ENCODE measurements at places on chromosomes 13 and 19.

DNA sequence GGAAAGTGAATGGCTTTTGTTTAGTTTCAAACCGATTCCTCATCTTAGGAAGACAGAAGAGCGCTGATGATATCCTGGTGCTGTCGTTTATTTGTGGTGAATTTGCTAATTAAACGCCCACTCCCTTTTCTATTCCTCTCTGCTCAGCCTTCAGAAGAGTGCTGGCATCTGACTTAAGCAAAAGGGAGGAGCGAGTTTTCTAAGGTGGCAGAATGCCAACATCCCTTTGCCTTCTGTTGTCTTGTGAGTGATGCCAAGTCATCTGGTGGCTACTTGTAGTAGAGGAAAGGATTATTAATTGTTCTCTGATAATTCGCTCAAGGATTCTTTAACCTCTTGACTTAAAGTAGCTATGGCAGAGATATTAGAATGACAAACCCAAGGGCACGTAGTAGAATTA lies 68.1 kb downstream of the ERCC5 start:
- no peak for DNase-seq

DNA sequence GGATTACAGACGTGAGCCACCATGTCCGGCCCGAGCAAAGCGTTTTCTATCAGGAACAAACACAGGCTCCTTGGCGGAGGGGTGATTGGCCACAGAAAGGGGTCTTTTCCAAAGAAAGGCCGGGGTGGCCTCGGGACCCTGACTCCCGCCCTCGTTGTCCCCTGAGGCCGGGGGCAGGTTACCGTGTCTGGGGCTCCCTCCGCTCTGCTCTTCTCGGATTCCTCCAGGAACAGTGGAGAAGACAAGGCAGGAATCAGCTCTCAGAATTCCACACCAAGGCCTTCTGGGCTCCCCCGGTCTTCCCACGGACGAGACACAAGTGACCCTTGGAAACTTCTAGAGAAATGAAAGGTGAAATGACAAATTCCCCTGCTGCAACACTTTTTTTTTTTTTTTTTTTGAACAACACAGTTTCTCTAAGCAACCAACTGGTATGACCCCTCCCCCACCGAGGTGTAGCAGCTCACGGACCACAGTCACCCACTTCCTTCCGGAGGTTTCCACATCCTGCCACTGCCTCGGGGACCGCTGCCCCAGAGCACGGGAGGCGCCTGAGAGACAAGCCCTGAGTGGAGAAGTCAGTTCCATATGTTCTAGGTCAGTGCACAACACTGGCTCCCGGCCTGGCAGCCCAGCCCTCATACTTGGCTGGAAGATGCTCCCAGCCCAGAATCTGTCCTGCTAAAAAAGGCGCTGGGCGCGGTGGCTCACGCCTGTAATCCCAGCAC lies 11.0 kb downstream of the MOB3A start:
- no peak for DNase-seq

GRCh38 chr19:8206147-8207087 lies 2.8 kb upstream of the CERS4 start:
- no peak for DNase-seq

- no peak for DNase-seq
Measured at GRCh38 chr13:49214917-49215376, 5.2 kb upstream of the MLNR start.

DNA sequence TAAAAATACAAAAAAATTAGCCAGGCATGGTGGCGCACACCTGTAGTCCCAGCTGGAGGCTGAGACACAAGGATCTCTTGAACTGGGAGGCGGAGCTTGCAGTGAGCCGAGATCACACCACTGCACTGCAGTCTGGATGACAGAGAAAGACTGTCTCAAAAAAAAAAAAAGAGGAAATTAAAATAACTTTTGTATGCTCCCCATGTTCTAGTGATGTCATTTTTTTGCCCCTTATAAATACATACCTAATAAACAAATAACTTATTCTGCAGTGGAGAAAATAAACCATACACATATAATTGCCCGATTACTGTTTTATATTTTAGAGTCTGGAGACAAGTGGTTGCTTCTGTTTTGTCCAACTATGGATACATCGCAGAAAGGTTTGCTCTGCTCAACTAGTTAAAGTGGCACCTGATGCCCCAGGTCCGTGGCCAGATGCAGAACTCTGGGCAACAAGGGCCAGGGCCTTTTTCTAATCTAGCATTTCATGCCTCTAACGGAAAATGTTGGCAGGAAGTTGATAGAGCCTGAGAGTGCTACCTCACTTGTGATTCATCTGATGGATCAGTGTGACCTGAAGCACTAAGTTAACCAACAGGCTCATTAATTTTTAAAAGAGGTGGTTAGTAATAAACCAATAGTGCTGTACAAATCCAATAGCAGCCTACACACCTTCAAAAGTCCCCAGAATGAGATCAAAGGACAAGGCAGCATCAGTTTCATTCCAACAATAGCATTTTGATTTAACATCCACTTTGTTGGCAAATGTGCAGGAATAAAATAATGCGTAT lies 18.8 kb downstream of the UBE2L5 start:
- DNase-seq = no peak

DNA sequence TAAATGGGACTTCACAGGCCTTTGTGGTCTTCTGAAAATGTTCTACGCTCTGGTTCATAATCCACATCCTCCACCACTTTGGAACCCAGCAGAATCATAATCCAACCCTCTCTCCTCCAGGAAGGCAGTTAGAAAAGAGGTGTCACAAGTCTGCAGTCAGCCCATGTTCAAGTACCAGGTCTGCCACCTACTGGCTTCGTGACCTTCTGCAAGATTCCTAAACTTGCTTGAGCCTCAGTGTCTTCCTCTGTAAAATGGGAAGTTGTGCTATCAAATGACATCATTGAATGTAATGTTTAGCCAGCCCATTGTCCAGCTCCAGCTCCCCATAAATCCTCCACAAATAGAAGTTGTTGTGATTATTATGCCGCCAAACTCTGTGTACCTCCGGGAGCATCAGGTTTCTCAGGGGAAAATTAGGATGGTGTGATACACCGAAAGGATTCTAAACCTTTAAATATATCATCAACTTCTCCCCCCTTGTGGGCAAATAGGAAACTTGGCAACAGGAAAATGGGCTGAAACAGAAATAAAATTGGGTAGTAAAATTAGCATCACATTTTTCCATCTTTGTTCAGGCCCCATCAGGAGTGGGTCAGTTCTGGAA lies 109.7 kb downstream of the NUFIP1 start:
- DNase-seq = peak; percentile 22

DNA sequence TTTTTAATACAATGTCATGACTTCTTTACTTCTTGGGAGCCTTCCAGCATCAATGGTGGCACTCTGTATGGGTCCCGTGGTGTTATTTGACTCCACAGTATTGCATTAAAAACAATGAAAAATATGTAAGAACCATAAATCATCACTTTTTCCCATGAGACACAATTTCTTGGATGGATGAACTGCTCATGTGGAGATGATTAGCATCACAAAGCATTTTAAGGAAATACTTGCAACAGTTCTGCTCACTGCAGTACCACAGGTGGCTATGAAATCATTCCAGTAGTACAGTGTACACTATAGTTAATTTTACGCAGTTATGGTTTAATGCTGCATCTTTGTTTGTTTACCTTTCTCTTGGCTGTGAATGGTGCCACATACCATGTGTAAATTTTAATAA lies 37.2 kb upstream of the C1QTNF9B start:
- no peak for DNase-seq

GRCh38 chr19:15354566-15355296 lies 22.4 kb upstream of the BRD4 start:
- DNase-seq = no peak

- DNase-seq = no peak
Measured at GRCh38 chr13:50422181-50423148, 407.2 kb downstream of the KCNRG start.

GRCh38 chr19:19540715-19541515 lies 2.9 kb downstream of the CILP2 start:
- no peak for DNase-seq

DNA sequence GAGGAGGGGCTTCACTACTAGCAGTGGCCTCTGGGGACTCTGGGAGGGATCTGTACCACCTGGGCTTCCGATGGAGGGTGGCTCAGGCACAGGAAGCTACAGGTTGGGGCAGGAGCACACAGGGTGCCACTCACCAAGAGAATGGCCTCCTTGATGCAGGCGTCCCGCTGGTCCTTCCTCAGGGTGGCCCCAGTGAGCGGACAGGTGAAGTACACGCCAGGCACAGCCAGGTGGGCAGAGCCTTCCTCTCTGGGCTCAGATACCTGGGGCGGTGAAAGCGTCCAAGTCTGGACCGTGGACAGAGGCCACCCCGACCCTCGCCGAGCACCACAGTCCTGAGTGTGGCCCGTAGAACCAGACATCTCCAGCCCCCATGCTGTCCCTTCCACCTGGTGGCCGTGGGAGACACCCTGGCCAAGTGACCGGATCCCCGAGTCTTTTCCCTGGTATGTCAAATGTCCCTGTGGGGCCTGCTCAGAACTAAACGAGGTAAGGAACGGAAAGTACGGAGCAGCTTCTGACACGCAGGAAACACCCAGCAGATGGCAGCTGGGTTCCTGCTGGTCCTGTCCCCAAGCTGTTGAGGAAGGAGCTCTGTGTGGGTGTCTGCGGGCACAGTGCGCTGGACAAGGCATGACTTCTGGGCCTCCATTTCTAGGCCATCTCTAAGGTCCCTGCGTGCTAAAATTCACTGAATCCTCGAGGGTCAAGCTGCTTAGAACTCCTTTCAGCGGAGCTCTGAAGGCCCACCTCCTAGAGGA lies 5.2 kb downstream of the UBXN6 start:
- no peak for DNase-seq

DNA sequence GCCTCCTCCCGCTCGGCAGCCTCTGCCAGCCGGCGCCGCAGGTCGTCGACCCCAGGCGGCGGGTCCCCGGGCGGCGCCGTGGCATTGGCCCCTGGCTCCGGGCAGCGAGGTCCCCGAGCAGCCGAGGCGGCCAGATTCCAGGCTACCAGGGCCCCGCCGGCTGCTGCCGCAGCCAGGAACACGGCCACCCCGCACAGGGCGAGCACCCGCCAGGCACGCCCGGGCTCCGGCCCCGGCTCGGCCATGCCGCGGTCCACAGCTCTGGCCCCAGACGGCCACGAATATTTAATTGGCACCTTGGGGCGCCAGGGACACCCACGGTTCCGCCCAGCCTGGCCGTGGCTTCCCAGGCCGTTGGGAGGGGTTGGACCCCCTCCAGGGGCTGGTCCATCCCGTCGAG lies at the start of gene CCDC194:
Gene CCDC194, minus strand, starts transcription at position 283 of the 400 bp plus-strand sequence. Its CDS starts 38 bp downstream, at position 245.
- no peak for DNase-seq

DNA sequence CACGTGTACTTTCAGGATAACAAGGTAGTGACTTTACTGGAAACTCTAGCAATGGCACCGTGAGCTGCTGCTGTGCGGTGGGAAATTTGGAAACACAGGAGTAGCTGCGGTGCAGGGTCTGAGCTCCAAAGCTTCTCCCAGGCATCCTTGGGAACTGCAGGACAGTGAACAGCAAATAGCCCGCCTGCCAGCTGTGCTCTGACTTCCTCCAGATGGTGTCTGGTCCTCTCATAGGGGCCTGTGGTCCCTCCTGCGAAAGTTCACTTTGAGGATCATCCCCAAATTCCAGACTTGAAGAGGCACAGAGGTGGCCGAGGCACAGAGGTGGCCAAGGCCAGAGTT lies 287.3 kb upstream of the MAB21L1 start:
- DNase-seq = no peak

GRCh38 chr19:42762789-42763188 lies 2.7 kb downstream of the PSG8 start:
- no peak for DNase-seq

- no peak for DNase-seq
Measured at GRCh38 chr13:108315273-108315672, 45.8 kb downstream of the TNFSF13B start.

DNA sequence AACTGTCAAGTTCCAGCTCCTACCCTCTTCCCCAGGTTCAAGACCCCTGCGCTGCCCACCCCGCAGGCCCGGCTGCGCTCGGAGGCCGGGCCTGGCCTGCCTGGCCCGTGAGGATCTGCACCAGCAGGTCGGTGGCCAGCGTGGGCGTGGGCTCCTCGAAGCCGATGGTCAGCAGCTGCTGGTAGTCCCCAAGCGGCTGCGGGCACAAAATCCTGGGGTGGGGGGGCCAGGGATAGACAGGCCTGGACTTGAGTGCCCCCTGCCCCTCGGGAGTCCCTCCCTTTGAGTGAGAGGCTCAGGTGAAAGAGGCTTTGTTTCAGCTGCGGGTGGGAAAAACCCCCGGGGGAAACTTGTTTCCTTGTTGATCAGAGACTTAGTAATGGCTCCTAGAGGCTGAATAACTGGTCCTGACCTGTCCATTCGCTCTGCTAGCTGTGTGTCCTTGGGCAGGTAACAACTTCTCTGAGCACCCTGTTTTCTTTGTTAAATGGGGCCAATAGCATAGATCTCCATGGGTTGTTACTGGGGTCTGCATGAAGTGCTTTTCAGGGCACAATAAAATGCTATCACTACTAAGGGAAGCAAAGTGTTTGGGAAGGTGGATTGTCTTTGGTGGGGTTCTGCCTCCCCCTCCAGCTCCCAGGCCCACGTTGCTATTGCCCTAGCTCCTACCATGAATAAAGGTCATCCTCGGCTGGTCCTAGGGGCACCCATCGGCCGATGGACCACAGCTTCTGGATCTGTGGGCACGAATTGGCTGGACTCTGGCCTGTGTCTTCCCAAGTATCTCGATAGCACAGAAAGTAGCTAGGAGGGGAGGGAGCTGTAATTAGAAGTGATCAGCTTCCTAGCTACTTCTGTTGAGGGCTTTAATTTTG lies 3.5 kb downstream of the C19orf67 start:
- DNase-seq = no peak

DNA sequence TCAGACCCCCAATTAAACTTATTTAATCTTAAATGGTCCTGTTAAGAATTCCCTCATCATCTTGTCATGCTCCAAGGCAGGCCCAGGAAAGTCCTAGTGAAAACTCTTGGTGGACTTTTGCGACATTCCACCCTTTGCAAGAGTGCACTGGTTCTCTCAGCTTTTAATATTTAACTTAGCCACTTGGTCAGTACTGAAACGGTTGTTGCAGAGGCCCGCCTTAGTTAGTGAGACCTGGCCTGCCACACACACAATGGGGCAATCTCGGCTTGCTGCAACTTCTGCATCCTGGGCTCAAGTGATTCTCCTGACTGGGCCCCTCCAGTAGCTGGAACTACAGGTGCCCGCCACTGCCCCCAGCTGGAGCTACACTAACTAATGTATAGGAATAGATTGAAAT lies 1366.0 kb downstream of the UQCRFS1 start:
- DNase-seq = no peak

- DNase-seq = no peak
Measured at GRCh38 chr13:108708921-108709320, 79.5 kb downstream of the MYO16 start.

DNA sequence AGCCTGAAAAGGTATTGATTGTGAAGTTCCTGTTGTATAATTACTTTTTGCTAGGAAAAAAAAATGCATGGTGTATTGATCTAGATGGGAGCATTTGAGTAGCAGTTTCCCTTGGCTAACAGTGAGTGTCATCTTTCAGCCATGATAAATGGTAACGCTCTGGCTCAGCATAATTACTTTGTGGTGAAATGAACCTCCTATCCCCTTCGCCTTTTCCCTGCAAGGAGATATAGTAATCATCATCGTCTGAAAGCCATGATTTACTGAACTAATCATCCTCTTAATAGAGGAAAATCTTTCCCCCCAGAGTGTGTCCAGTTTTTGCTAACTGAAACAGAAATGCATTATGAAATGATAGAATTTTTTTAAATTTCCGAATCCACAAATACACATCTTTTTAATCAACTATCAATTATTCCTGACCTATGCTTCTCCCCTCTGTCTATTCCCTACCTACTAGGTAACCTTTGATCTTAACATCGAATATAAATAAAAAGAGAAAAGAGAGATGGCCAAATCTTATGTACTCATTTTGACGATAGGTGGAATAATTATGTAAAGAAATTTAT lies 88.7 kb downstream of the MAB21L1 start:
- DNase-seq = no peak
